ENCODE measurements at places on chromosomes 3 and 15.

DNA sequence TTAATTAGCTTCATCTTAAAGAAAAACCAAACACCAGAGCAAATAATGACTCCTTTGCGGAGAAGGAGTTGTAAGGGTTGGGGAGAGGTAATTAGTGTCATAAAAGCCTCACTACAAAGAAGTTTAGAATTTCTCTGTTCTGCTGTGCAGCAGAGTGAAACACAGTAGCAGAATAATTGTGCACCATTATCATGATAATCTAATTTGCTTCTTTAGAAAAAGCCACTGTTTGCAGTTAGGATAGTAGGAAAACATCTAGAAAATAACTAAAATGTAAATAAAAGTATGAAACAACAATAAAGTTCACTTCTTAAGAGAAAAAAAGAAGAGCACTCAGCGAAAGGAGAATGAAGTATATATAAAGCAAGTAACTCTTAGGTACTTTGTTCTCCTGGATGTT lies 5.5 kb downstream of the SHOX2 start:
- no peak for DNase-seq

- no peak for DNase-seq
These were observed 27.0 kb downstream of the ARL14 start for GRCh38 chr3:160703974-160704373.

- no peak for DNase-seq
These were observed 19.5 kb downstream of the TKT start for GRCh38 chr3:53236112-53236841.

DNA sequence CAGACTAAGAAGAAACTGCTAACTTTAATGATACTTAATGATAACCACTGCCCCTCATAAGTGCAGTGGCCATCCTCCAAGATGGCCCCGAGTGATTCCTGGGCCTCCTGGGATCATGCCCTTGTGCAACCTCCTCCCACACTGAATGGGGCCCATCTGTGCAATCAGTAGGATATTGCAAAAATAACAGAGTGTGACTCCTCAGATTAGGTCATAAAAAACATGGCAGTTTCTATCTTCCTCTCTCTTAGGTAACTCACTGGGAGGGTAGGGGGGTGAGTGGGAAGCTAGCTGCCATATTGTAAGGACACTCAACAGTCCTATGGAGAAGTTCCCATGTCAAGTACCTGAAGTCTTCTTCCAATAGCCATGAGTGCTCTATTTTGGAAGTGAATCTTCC lies 173.0 kb downstream of the SHQ1 start:
- DNase-seq = no peak
